ENCODE measurements at places on chromosomes 4 and X. TPM values are rescaled to one million over a fixed set of nuclear protein-coding genes. Genes with fewer than 3 reads are reported as not detected.
A peak's percentile ranks its signal among the peaks of the same experiment; 100 is the strongest.

Gene GNL3L
- 18.7 TPM for total RNA-seq

Gene PHOX2B
- not detected for total RNA-seq

Gene TCEAL6
- total RNA-seq = not detected

- DNase-seq = no peak
These were observed 12.8 kb upstream of the STBD1 start for GRCh38 chr4:76293772-76294171.

Gene CT45A5
- not detected for total RNA-seq

Gene TGIF2LX
- not detected for total RNA-seq

- peak; percentile 68 for DNase-seq
These were observed 15.4 kb upstream of the CDKL5 start for GRCh38 chrX:18410038-18410437.

GRCh38 chr4:179880756-179881155, 2362.4 kb upstream of the TENM3 start:
- DNase-seq = no peak

Gene SLC9B1
- 2.0 TPM for total RNA-seq

DNA sequence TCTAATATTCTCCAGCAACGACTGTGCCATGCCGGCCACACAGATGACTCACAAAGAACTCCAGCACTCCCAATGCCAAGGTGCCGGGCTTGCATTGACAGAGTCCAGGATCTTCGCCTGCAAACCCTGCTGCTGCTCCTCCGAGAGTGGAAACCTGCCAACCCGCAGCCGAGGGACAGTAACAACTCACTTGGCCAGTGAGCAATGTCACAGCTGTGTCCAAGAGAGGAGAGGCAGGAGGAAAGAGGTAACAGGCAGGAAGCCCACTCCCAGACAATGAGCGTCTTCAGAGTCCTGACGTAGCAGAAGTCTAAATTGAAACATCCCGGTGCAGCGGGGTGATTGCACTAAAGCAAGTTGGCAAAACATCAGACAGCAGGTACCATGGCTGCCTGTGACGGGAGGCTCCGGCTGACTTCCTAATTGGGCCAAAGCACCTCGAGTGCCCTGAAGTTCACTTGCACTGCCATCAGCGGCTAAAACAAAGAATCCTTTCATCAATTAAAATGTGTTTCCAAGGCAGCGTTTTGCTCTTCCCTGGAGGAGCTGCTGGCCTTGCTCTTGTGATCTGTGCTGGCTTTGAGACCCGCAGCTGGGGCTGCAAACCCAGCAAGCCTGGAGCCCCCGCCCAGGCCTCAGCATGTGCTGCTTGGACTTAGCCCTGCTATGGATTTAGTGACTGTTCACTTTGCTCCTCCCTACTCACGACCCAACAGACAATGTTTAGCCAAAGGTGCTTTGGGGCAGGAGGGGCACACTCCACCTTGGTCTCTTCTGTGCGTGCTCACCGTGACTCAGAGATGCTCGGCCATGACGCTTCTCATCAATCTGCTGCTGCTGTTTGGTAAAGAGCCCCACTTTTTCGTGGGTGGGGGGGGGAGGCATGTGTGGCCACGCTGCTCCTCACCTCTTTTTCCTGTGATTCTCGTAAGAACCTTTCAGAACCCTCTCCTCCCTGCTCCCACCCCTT, 36.5 kb downstream of the DCTD start:
- DNase-seq = peak; percentile 21

GRCh38 chrX:103517246-103517645, 2.0 kb downstream of the RAB40A start:
- peak; percentile 50 for DNase-seq

Gene NAP1L3
- total RNA-seq = 1.3 TPM

GRCh38 chrX:8075636-8076035, 95.4 kb downstream of the VCX2 start:
- DNase-seq = no peak

Gene VSIG4
- total RNA-seq = not detected
